Mucosa of gallbladder (tissue), 1 donor: ENCODE measurements at places on chromosomes 16 and 17.
A peak's percentile ranks its signal among the peaks of the same experiment; 100 is the strongest.

DNA sequence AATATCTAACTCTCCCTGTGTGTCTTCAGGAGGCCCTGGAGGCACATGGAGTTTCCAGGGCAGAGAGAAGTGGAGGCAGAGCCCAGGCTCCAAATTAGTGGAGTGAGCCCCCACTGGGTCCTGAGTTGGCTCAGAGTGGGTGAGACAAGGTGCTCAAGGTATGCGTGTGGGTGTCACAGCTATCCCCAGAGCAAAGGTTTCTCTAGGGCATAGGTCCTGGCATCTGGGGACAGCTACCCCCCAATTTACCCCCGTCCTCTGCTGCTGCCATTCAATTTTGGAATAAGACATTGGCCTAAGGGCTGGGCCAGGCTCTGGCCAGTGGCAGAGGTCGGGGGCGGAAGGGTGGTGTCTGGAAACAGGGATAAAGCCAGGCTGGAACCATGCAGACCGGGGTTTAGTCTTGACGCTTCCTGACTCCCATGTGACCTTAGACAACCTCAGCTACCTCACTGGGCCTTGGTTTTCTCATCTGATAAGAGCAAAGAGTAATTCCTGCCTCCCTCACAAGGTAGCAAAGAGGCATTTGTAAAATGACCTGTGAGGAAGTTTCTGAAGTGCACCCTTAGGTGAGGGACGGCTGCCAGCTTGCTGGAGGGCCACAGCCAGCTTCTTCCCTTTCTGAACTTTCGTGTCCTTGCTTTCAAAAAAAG, 78.2 kb upstream of the TMEM97 start:
- no peak for DNase-seq

DNA sequence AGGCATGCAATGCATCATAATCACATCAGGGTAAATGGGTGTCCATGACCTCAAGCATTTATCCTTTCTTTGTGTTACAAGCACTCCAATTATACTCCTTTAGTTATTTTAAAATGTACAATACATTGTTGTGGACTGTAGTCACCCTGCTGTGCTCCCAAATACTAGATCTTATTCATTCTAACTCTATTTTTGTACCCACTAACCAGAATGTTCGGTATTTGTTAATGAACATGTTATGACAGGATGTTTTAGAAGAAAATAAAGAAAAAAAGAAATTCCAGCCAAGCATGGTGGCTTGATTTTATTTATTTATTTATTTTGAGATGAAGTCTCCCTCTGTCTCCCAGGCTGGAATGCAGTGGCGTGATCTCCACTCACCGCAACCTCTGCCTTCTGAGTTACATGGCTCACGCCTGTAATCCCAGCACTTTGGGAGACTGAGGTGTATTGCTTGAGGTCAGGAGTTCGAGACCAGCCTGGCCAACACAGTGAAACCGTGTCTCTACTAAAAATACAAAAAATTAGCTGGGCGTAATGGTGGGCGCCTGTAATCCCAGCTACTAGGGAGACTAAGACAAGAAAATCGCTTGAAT, 1.8 kb upstream of the NDE1 start:
- DNase-seq: no peak

GRCh38 chr17:68627956-68628575, 26.9 kb upstream of the FAM20A start:
- DNase-seq: peak; percentile 11

DNA sequence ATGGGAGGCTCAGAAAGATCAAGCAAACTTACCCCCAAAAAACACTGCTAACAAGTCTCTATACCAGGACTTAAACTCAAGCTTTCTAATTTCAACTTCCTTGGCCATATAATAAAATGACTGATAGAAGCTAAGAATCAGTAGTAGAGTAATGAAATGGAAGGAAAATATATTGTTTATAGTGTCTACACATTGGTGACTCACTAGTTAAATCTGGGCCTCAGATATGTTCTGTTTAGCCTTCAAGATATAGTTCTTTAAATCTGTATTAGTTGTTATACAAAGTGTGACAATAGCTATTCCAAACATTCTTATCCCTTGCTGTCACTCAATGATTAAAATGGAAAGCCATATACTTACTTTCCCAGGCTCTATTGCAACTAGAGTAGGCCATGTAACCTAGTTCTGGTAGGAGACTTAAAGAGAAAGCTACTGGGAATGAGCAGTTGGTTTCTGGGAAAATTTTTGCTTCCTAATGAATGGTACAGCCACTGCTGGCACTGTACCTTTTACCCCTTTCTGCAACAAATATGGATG, 18.3 kb downstream of the SSH2 start:
- no peak for DNase-seq

DNA sequence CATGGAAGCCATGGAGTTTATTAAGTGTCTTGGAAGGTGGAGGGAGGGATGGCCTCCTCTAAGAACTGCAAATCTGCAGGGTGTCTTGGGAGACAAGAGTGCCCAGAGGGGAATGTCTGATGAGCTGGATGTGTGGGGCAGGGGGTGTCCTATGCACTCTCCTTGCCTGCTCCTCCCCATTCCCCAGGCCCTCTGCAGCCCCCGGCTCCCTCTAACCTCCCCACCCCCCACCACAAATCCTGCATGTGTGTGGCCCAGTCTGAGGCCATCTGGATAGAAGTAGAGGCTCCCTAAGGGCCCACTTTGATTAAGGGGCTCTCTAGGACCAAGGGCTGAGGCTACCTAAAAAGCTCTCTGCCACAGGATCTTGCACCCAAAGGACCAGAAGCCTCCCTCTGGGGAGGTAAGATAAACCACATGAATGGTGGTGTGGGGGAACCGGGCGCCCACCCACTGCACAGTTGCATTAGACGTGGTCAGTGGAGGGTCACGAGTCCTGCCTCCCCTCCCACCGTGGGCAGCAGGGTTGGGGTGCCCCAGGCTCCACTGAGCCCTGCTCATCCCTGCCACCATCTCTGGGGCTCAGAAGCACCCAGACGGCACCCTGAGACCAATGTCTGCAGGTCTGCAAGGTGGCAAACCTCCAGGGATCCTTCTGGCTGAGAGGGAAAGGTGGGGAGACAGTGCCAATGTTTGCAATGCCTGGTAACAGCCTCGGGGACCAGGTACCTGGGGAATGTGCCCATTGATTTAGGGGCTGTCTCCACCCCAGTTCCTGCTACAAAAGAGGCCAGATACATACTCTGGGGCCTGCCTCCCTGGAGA, 618 bp downstream of the AANAT start:
- DNase-seq: no peak

- DNase-seq: no peak
Measured at GRCh38 chr16:89174055-89174827, 2.7 kb downstream of the CDH15 start.

- DNase-seq: peak; percentile 28
Measured at GRCh38 chr17:77214743-77215142, 74.0 kb downstream of the SEC14L1 start.

GRCh38 chr17:75506134-75506533, 9.2 kb downstream of the CASKIN2 start:
- DNase-seq: no peak
